ENCODE measurements at places on chromosomes 1 and 21.

- H3K4me3 ChIP-seq: peak overlapping the region; percentile 43
- H3K4me1 ChIP-seq: peaks cover 7% of the 10 kb centered on the region
- DNase-seq: no peak
Measured at GRCh38 chr1:172588296-172589291, 55.6 kb downstream of the SUCO start.

GRCh38 chr1:54894271-54894670 is 7.3 kb upstream of the DHCR24 start:
- no peak for DNase-seq
- H3K27me3 ChIP-seq: peaks cover 28% of the 10 kb centered on the region
- H3K4me1 ChIP-seq: no peaks in the 10 kb centered on the region
- peaks cover 2% of the 10 kb centered on the region for H3K36me3 ChIP-seq
- H3K4me3 ChIP-seq: no peak overlapping the region

DNA sequence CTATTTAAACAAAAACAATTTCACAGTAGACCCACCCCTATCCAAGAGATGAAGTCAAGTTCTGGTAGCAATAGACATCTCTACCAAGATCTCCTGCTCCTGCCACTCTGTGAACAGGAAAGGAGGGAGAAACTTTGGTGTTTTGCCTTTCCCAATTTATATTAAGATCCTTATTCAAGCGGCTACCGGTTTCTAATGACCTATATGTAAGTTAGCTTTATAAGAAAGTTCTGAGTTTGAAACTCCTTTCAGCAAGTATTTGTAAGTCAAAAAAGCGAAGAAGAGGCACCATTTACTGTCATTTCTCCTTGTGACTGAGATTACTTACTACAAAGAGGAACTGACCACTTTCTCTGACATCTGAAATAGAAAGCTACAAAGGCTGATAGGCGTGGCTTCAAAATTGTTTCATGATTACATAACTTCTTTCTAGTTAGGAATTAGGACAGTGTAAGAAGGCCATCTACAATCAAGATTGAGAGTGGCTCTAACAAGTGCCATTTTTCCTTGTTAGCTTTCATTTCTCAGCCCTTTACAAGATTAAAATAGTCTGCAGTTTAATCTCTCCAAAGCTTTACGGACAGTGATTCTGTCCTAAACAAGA is at the start of gene MNDA:
Gene MNDA, plus strand, starts transcription at position 448 of the 604 bp plus-strand sequence. CDS start 10,803 bp downstream, outside the sequence.
- no peak within 1 kb of the TSS for H3K4me3 ChIP-seq
- no peak for DNase-seq
- H3K27me3 ChIP-seq: no peaks in the 10 kb centered on the region
- H3K36me3 ChIP-seq: peaks cover 6% of the 10 kb centered on the region
- H3K4me1 ChIP-seq: peaks cover 2% of the 10 kb centered on the region

- H3K27me3 ChIP-seq: peaks cover 82% of the 10 kb centered on the region
- H3K4me1 ChIP-seq: no peaks in the 10 kb centered on the region
- H3K36me3 ChIP-seq: no peaks in the 10 kb centered on the region
- H3K4me3 ChIP-seq: no peak overlapping the region
- H3K27ac ChIP-seq: no peak overlapping the region
Measured at GRCh38 chr21:46020581-46020980, 39.0 kb downstream of the COL6A1 start.

GRCh38 chr1:209326076-209326475 is 257.4 kb upstream of the CAMK1G start:
- H3K36me3 ChIP-seq: no peaks in the 10 kb centered on the region
- H3K27me3 ChIP-seq: peaks cover 19% of the 10 kb centered on the region
- H3K4me3 ChIP-seq: no peak overlapping the region
- DNase-seq: no peak
- H3K4me1 ChIP-seq: no peaks in the 10 kb centered on the region

DNA sequence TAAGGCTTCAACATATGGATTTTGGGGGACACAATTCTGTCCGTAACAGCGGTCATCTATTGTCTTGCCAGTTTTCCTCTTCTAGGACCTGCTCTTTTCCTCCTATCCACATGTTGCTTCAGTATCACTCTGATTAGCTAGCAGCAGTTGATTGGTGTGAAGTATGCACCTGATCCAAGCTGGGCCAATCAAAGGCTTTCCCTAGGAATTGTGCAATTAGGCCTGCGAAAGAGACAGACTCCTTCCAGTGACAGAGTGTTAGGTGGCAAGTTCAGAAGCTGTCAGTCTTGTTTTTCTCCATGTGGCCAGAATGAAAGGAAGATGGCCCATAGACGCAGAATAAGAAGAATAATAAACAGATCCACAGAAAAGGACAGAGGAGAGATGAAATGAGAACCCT is 34.1 kb upstream of the IL12RB2 start:
- DNase-seq: no peak
- no peak overlapping the region for H3K4me3 ChIP-seq

DNA sequence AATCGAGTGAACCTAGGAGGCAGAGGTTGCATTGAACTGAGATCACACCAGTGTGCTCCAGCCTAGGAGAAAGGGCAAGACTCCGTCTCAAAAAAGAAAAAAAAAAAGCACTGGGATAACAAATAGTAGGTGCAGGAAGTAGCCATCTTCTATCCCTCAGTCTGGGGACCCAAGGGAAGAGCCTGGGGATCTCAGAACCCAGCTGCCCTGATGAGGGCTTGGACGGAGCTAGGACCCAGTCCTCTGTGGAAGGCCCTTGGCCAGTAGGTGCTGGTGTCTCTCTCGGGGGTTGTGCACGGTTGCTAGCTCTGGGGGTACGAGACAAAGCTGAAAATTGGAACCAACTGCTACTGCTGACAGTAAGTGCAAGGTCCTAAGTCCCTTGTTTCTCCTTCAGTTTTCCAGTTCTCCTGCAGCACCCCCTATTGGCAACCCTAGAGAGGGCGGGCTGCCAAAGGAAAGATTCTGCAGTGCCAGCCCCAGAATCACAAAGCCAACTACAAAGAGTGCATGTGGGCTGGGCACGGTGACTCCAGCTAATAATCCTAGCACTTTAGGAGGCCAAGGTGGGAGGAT is 57.6 kb upstream of the KIF1B start:
- no peak overlapping the region for H3K4me3 ChIP-seq
- DNase-seq: no peak
- H3K4me1 ChIP-seq: no peaks in the 10 kb centered on the region
- no peak overlapping the region for H3K27ac ChIP-seq

DNA sequence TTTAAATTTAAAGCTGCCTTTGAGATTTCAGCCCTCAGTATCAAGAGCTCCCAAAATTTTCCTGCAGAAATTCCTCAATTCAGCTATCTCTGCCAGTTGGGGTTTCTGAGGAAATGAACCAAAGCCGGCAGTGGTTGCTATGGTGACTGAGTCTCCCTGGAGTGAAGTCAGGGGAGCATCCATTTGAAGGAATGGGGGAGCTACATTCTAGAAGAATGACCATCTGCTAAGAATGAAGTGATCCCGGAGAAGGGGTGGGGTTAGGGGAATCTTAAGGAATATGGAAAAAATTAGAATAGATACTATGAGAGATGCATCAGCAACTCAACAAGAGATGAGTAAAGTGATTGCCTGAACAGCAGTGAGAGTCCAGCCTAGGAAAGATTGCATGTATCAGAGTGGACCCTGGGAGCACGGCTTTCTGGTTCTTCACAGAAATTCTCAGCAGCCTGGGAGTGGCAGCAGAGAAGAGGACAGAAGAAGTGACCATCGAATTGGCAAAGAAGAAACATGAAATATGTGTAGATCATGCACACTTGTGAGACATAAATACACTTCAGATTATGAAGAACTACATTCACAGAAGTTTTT is 94.7 kb downstream of the CHD1L start:
- no peak for DNase-seq
- H3K27me3 ChIP-seq: peaks cover 79% of the 10 kb centered on the region
- H3K27ac ChIP-seq: no peak overlapping the region
- H3K4me3 ChIP-seq: no peak overlapping the region
- H3K4me1 ChIP-seq: peaks cover 5% of the 10 kb centered on the region

- no peaks in the 10 kb centered on the region for H3K36me3 ChIP-seq
- no peak overlapping the region for H3K27ac ChIP-seq
- H3K4me1 ChIP-seq: peaks cover 3% of the 10 kb centered on the region
Measured at GRCh38 chr1:244154872-244155531, 103.9 kb downstream of the ZBTB18 start.

DNA sequence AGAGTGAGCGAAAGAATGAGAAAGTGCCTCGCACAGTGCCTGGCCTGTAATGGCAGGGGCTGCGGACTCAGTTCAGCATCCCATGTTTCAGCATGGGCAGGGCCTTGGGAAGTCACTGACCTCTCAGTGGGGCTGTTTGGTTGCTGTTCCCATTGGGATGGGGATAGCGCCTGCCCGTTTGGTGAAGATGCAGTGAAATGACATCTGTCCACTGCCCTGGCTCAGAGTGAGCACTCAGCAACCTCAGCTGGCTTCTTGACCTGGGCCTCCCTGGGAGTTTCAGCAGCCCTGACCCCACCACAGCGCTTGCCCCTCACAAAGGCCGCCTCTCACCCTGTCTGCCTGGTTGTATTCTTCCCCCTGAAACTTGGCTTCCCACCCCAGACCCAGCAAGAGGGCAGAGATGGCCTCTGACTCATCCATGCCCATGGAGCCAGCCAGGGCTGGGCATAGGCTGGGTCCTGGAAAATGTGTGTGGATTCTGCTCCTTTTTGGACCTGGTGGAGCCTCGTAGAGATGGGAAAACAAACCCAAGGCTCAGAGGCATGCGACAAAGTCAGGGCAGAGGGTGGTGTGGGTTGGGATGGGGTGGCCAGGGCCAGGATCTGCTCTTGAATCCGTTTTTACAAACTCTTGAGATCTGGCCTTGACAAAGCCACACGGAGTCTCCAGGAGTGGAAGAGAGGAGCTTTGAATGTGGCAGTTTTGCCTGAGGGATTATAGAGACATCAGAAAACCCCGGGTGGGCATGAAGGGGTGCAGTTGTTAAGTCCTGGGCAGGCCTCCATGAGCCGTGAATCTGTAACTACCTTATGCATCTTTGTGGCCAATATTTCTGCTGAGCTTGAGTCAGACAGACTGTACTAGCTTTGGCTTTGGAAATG is 1.2 kb downstream of the XKR8 start:
- peaks cover 24% of the 10 kb centered on the region for H3K4me1 ChIP-seq
- peaks cover 5% of the 10 kb centered on the region for H3K27me3 ChIP-seq
- no peak for DNase-seq
- no peaks in the 10 kb centered on the region for H3K36me3 ChIP-seq
- H3K4me3 ChIP-seq: peak overlapping the region; percentile 84
- peak overlapping the region; percentile 71 for H3K27ac ChIP-seq

DNA sequence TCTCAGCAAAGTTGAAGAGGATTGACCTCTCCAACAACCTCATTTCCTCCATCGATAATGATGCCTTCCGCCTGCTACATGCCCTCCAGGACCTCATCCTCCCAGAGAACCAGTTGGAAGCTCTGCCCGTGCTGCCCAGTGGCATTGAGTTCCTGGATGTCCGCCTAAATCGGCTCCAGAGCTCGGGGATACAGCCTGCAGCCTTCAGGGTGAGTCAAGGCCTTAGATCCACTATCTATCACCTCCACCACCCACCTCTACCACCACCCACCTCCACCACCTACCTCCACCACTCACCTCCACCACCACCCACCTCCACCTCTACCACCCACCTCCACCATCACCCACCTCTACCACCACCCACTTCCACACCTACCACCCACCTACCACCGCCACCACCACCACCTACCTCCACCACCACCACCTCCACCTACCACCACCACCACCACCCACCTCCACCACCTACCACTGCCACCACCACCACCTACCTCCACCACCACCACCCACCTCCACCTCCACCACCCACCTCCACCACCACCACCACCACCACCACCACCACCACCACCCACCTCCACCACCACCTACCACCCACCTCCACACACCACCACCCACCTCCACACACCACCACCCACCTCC is 5.8 kb downstream of the OPTC start:
- H3K36me3 ChIP-seq: no peaks in the 10 kb centered on the region
- H3K27me3 ChIP-seq: peaks cover 14% of the 10 kb centered on the region
- H3K4me3 ChIP-seq: no peak overlapping the region
- H3K27ac ChIP-seq: no peak overlapping the region
- peaks cover 6% of the 10 kb centered on the region for H3K4me1 ChIP-seq

DNA sequence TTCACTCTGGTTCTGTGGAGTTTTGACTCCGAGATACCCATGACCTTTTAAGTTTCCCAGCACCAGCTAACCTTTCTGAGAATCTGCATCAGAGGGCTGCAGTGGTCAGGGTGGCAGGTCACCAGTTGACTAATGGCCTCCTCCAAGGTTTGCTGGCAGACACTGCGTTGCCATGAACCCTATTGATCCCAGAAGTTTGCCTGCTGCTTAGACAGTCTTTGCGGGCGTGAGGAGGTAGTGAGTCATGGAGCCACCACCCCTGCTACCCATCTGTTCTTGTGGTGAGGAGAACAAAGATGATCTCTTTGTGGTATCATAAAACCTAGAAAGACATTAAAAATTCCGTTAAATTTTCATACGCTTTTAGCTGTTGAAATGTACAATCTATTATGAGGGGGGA is 180.4 kb downstream of the FGGY start:
- no peaks in the 10 kb centered on the region for H3K36me3 ChIP-seq
- no peak overlapping the region for H3K27ac ChIP-seq
- no peak for DNase-seq

DNA sequence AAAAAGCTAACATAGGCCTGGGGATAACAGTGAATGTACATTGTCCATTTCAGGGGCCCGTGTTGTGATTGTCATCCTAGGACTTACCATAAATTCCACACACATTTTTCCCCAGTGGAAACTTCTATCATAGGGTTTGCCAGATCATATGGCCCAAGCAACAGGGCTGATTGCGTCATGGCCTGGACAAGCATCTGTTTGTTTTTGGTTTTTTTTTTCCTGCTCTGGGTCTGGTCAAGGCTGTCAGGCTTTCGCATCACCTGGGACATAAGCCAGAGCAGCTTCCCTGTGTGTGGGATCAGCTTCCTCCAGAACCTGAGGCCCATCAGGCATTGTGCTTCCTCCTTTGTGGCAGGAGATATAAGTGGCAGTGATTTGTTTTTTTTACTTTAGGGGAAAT is 598.5 kb upstream of the USP24 start:
- DNase-seq: no peak
- peaks cover 7% of the 10 kb centered on the region for H3K27me3 ChIP-seq
- no peaks in the 10 kb centered on the region for H3K36me3 ChIP-seq
- H3K4me3 ChIP-seq: no peak overlapping the region

DNA sequence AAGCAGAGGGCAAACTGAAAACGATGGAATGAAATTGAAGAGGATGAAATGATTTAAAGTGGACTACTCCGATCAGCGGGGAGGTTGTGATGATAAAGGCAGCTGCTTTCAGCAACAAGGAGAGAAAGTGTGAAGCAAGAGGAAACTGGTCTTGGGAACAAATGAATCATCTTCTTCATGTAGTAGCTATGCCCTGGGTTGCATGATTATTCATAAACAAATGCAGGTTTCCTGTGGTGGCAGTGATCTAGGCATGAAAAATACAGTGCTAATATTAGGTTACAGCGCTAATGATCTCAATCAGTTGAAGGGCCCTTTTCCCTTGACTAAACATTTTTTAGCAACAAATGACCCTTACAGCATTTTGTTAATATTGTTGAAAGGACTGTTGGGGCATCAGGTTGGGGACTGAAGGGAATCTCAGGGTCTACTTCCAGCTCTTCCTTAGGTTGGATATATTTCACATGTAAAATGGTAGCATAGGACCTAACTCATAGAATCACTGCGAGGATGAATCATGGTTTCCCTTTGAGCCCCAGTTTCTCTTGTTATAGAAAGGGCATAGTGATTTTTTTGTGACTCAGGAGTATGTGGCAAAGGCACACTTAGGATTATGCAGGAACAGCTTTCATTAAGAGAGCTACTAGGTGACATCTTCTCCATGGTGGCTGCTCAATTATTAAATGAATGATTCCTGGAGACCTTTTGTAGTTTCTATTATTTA is 1.9 kb upstream of the ZFYVE9 start:
- H3K27ac ChIP-seq: peak overlapping the region; percentile 89
- peaks cover 32% of the 10 kb centered on the region for H3K4me1 ChIP-seq
- no peak for DNase-seq
- no peaks in the 10 kb centered on the region for H3K36me3 ChIP-seq
- peak overlapping the region; percentile 93 for H3K4me3 ChIP-seq
- H3K27me3 ChIP-seq: peaks cover 8% of the 10 kb centered on the region

Data from T-helper 17 cell (primary cell).